ENCODE measurements at places on chromosomes 3 and 15.

DNA sequence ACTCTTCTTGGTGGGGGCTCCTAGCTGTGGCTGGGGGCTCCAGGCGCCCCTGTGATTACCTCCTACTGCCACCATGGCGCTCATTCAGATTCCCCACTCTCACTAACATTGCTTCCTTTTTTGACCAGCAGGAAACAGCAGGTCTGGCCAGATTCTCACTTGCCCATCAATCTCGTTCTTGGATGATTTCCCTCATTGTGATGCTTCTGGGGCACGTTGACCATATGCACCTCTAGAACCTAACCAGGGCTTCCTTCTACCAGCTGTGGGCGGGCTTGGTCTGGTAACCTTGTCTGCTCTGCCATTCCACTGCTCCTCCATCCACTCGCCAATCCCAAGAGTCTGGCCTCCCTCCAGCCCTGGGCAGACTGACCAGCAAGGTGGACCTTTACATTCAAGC is 35.9 kb upstream of the PTPN23 start:
- no peak for DNase-seq

DNA sequence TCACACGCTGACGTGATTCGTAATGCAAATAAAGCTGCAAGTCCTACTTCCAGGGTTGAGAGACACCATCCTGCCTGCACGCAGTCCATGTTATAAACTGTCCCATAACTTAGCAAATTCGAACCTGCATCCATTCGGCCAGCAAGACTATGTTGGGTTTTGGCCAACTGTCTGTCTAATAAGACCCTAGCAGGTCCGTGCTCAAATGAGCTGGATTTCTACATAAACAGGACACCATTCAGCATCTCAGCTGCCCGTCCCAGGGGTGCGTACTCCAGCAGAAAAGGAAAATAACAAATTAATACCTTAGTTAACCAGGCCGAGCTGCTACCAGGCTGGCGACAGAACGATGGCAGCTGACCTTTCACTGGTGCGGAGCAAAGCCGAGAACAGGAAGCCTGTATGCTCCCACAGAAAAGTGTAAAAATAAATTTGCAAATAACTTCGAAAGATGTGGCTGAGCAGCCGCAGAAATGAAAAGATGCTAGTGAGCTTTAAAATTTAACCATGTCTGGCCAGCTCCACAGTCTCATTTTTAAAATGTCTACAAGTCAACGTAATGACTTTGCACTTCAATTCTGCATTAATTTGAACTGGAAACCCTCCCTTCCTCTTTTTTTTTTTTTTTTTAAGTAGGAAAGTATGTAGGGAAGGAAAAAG is 97.1 kb upstream of the SNRPA1 start:
- no peak for DNase-seq

GRCh38 chr3:170572665-170573253 is 13.1 kb downstream of the SLC7A14 start:
- no peak for DNase-seq

DNA sequence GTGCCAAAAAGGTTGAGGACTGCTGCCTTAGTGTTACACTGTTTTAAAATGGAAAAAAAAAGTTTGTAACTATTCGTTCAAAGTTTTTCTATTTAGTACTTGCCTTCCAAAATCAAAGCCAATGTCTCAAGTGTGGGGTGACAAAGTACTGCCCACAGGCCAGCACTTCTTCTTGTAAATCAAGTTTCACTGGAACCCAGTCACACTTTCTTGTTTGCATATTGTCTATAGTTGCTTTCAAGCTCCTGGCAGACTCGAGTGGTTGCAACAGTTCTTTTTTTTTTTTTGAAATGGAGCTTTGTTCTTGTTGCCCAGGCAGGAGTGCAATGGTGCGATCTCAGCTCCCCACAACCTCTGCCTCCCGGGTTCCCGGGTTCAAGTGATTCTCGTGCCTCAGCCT is 75.3 kb upstream of the RPL35A start:
- no peak for DNase-seq

DNA sequence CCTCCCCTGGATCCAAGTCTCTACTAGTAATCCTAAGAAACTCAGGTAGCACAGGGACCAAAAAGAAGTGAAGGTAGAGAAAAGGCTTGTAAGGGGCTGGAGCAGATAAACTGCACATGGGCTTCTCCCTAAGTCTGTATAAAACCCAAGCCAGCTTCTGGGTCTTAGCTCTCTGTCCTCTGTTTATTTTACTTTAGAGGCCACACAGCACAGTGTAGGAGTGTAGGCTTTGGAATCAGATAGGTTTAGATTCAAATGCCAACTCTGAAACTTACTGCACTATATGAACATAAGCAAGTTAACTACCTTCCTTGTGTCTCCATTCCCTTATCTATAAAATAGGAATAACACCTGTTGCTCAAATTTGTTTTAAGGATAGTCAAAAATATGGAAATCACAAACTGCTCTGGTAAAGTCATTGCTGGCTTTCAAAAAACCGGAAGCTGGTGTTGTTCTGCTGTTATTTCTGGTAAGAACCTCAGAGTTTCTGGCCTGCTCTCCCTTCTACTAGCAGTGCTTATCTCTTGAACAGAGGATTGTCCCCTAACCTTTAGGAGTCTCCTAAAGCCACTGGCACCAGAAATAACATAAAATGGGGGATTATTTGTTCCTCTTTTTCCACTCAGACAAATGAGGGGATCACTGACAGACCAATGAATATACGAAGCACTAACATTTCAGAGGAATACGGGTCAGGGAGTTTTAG is 33.8 kb downstream of the PIK3R4 start:
- DNase-seq, result no peak

DNA sequence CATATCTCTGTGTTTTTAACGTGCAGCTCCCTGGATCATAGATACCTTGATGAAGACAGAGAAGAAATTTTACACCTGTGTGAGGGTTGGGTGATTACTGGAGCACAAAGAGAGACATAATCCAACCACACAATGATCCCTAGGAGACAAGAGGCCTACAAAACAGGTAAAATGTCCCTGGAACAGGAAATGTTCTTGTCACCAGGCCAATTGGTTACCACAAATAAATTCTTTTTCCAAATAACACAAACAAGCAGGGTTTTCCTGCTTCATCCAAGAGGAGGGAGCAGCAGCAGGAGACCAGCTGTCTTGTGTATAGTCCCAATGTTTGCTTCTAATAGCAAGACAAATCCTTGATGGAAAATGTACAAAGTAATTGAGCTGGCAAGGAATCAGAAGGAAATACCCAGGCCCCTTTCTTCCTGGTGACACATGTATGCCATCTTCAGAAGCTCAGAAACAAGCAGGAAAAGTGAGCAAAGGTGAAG is 1.4 kb downstream of the MGLL start:
- DNase-seq, result no peak

DNA sequence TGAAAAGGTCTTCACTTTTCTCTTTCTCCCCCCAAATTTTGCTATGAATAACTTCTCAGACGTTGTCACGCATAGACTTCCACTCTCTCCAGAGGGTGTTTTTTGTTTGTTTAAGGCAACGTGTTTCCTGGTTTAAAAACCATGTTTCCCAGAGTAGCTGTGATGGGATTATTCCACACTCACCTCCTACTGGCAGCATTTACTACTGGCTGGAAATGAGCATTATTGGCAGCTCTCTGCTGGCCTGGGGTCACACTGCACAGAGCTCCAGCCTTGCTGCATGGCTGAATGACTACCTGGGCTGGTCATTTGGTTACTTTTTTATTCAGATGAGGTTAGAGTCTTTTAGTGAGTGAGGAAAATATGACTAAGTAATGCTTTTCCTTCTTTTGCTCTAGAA is 65.2 kb downstream of the RARB start:
- no peak for DNase-seq

- DNase-seq, result no peak
These were observed 32.8 kb upstream of the FAM107A start for GRCh38 chr3:58609990-58610389.

DNA sequence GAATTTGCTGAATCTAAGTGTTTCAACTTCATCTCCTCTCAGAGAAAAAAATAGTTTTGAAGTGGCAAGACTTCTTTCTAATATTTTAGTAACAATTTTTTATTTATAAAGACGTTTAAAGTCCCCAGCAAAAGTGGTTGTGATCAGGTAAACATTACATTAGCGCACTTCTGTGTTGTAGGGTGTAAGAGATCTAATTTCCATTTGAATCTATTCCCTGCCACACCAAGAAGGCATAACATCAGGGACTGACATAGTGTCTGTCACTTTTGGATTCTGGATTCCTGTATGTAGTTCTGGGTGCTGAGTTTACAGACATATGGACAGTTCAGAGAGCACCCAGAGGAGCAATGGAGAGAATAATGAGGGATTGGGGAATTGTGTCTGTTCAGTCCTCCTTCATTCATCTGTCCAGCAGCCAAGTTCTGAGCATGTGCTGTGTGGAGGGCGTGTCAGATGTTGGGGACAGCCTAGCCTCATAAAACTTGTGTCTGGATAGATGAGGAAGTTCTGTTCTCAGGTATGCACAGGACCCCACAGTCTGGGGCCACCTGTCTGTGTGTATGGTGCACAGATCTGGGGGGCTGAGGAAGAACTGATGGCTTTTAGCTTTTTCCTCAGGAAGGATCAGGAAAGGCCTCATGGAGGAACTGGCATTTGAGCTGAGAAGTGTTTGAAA is 65.6 kb downstream of the MAP2K5 start:
- DNase-seq, result no peak

DNA sequence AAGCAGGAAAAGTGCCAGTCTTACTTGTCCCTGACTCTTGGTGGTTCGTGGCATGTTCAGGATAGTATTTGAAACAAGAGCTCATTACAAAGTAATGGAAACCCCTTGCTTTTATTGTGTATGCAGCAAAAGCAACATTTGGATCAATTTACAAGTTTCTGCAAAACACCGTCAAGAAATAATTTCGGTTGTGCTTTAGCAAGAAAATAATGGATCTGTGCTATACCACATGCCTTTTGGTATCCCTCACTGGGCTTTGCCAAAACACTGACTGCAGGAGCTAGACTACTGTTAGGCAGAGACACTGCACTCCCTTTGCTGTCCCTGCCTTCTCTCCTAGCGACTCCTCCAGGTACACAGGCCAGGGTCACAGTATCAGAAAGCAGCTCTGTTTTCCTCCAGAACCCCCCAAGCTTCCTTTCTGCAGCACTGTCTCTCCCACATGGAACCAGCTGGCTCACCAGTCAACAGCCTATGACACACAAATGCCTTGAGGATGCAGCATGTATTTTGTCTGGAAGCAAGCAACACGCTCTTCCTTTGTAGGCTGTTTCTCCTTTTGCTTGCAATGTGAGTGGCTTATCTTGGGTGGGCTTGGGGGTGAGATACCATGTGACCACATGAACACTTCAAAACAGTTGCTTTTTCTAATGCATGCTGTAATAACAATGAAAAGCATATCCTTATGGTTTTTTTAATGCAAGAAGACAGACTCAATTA is 111.4 kb downstream of the PGPEP1L start:
- DNase-seq, result no peak

DNA sequence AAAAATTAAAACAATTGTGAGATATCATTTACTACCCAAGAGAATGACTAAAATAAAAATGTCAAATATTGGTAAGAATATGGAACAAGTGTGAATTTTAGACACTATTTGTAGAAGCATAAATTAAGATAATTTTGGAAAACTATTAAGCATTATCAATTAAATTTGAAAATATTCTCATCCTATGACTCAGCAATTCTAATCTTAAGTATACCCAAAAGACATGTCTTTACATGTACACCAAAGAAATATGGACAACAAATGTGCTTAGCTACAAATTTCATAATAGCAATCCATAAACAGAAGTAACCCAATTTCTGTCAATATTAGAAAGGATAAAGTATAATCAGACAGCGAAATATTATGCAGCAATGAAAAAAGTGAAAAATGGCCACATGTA is 1032.2 kb upstream of the SEMA6D start:
- no peak for DNase-seq

DNA sequence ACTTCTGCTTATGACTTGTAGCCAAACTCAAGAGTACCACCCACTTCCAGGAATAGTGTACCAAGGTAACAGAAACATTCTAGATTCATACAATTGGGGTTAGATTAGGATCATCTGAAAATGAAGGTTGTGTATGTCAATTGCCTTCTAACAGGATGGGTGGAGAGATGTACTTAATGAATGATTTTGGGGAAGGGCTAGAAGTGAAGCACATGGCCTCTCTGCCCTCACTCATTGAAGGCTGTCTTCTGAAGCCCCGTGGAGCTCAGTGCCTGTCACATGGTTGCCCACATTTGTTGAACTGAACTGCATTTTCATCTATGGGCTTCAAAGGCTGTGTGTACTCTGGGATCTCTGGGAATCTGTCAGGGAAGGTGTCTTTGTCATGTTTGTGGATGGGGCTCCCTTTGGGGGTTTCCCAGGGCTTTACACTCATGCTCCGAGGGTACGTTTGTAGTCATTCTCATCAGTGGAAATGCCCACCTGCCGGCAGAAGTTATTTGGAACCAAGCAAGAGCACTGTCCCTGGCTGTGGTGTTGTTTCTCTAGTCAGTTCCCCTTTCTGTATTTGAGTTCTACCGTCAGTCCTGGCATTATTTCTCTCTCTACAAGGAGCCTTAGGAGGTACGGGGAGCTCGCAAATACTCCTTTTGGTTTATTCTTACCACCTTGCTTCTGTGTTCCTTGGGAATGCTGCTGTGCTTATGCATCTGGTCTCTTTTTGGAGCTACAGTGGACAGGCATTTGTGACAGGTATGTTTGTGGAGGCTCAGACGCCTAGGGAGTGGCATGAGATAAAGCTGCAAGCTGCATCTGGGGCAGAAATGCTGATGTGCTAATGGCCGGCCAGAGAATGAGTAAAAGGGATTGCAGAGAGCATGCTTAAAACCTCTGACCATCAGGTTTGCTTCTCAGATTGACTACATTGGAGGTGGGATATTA is 22.4 kb downstream of the CD86 start:
- DNase-seq, result no peak

- no peak for DNase-seq
These were observed 41.3 kb downstream of the MYH15 start for GRCh38 chr3:108469126-108469525.

- DNase-seq, result no peak
These were observed 62.5 kb upstream of the SKOR1 start for GRCh38 chr15:67762610-67763368.

DNA sequence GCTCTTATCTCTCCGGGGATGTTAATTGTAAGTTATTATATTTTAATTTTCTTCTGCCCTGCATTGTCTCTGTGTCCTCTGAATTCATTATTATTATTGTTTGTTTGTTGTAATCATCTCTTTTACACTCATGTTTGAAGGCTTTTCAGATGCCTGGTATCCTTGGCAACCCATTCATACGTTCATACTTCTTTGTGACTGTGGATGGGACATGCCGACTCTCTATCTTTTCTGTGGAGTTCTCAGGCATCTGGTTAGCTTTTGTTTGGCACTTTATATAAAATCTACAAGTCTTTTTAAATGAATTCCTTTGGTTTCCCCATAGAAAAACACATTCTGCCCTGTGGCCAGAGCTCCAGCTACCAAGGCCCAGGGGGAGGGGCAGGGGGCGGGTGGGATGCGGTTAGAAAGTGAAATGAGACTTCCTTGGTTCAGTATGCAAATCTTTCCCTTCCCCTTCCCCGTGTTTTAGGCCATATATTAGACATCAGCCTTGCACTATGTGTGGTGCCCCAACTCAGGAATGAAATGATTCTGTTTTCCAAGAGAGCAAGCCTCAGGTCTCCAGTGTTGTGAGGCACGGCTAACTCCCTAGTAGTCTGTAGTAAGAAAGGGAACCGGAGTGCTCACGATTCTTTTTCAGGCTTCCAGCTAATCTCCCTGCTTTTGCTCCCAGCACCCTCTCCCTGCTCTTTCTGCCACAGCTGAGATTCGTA is 79.2 kb downstream of the SST start:
- DNase-seq, result no peak

Data from stimulated activated CD8-positive, alpha-beta memory T cell treated with anti-CD3 and anti-CD28 coated beads, Interleukin-7, amount 100 ng/mL, for 1 hour (primary cell).